H4 (cell line): ENCODE measurements at places on chromosomes 3 and 15. TPM values are rescaled to one million over a fixed set of nuclear protein-coding genes. Genes with fewer than 3 reads are reported as not detected.

GRCh38 chr3:136294176-136294575 is 44.0 kb downstream of the PCCB start:
- no peak for DNase-seq

DNA sequence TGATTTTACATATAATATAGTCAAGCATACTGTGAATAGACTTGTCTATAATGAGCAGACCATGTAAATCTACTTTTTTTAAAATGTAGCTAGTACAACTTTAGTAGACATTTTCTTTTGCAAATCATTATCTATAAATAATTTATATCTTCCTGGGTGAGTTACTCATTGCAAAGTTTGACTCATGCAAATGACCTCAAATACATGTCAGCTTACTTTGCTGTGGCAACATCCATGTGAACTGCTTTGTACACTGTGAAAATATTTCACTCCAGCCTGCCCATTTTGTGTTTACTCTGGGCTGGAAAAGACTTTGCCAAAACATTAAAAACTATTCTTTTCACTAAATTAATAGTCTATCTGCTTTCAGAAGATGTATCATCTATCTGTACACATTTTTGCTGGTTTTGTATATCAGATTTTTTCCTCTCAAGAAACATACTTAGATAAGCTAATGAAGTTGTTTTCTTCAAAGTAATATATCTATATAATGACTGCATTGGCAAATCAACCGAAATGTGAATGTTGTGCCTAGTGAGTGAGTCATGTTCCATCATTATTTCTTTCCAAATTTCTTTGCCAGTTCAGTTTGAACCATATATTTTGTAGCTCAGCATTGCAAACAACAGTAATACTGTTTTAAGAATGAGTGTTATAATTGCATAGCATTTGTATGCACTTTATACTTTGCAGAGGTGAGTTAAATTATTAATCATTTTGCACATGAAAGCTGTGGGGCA is 26.5 kb downstream of the IGSF10 start:
- DNase-seq: peak; percentile 52

GRCh38 chr15:69780981-69781380 is 316.7 kb downstream of the TLE3 start:
- DNase-seq: no peak

DNA sequence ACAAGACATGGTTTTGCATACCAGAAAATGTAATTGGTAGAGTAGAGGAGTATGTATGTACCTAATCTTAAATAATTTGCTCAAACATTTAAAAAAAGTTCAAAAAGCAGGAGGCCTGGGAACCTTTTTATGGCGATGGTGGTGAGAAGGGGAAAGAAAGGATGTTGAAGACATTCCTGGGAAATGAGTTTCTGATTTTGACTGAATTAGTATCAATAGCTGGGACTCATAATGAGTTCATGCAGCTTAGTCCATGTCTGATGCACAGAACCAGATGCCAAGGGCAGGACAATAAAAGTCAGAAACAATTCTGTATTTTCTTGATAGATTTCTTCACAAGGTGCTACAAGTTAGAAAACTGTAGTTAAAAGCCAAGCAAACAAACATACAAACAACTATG is 395.3 kb downstream of the GAP43 start:
- DNase-seq: no peak

DNA sequence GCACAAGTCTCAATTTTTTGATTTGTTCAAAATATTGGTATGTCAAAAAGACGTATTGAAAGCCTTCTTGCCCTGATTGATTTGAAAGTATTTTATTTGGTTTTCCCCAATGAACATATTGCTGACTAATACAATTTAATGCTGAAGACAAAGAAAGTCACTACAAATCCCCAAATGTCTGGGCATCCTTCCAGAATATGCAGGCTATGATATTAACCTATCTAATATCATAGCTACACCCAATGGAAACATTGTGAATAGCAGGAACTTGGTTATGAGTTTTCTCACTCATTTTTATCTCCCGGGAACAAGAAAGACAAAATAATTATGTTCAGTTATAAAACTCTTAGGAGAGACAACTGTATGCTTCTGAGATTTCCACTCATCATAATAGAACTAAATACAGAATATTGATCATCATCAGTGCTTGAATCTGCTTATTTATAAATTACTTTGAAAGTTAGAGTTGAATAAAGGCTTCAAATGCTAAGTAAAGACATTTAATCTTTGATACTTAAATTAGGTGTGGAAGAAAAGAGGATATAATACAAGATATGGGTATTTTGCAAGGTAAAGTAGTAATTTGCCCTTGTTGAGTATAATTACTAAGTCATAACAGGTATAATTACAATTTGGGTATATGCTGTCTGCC is 483.9 kb downstream of the RBMS3 start:
- peak; percentile 37 for DNase-seq

GRCh38 chr3:90184861-90185260 is 1077.4 kb downstream of the EPHA3 start:
- DNase-seq: peak; percentile 42

GRCh38 chr3:23767546-23767945 is 38.2 kb upstream of the UBE2E1 start:
- DNase-seq: no peak

GRCh38 chr3:144058713-144059112 is 87.1 kb downstream of the DIPK2A start:
- no peak for DNase-seq

GRCh38 chr15:41501931-41502794 is 8.5 kb downstream of the ITPKA start:
- DNase-seq: no peak

- DNase-seq: no peak
Measured at GRCh38 chr15:66153549-66154415, 99.8 kb downstream of the MEGF11 start.

- no peak for DNase-seq
Measured at GRCh38 chr3:124748560-124749198, 18.4 kb downstream of the UMPS start.

DNA sequence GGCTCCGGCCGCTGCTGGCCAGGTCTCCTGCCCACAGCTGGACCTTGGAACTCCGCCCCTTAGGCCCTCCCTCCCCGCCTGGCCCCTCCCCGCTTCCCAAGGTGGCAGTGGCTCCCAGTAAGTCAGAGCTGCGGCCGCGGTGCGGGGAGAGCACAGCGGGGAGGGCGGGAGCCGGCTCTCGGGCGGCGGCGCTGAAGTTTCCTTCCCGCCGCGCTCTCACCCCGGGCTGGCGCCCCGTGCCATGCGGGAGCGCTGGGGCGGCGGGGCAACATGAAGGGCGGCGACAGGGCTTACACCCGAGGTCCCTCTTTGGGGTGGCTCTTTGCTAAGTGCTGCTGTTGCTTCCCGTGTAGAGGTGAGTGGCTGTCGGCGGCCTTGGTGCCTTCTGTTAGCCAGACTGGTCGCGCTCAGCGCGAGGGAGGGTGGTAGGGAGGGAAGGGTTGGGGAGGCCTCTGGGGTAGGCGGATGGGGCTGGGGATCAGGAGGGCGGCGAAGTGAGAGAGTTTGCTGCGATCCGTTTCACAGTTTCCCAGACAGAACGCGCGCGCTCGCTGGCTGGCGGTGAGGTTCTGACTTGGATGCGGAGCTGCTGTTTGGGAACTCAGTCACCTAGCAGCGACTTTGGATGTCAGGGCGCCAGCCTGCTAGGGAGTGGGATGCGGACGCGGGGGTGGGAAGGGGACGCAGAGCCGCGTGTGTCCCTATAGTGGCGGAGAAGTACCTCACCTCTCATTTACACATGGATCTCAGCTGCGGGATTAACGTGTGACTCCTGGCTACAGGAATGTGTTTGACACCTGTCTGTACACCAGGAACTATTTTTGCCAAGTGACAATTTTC is 145.5 kb upstream of the UMPS start:
- peak; percentile 33 for DNase-seq

DNA sequence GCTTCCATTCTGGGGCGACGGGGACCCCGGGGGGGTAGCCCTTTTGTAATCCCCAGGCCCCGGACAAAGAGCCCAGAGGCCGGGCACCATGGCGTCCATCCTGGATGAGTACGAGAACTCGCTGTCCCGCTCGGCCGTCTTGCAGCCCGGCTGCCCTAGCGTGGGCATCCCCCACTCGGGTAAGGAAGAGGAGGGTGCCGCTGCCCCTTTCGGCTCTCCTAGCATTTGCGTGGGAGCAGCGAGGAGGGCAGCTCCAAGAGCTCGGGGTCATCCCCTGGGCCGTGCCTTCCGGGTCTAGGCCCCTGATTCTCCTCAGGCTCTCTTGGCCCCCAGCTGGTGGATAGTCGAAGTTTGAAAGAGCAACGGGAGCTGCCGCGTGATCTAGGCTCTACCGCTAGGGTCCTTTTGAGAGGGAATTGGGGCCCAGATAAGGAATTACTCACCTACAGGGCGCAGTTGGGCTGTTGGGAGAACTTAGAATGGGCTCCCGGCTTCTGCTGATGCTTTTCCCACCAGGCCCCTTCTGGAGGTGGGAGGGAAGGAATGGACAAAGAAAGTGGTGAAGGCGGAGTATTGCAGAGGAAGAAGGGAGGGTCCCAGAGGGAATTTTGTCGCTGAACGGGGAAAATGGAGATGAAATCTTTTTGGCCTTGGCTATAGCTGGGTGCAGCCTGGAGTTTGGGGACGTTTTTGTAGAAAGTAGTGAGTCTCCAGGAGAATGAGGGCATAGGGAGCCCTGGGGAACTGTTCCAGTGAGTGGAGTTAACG is 615 bp downstream of the VPS18 start:
- peak; percentile 63 for DNase-seq

DNA sequence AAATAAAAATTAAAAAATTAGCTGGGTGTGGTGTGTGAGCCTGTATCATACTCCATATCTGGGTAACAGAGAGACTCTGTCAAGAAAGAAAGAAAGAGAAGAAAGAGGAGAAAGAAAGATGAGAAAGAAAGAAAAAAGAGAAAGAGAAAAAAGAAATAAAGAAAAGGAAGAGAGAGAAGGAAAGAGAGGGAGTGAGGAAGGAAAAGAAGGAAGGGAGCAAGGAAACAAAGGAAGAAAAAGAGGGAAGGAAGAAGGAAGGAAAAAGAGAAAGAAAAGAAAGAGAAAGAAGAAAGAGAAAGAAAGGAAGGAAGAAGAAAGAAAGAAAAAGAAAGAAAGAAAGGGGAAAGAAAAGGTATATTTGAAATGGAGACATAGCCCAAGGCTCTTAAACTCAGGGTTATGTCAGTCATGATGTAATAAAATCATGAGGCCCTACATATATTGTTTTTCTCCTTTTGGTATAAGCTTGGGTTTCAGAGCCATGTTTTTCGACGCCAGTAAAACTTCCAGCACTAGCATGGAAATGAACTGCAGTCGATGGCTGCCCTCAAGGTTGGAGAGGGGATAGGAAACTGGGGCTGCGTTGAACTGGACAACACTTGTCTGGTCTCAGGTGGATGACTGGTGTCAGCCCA is 38.0 kb upstream of the RFTN1 start:
- DNase-seq: no peak

- no peak for DNase-seq
Measured at GRCh38 chr3:195849322-195850074, 37.8 kb upstream of the MUC4 start.

DNA sequence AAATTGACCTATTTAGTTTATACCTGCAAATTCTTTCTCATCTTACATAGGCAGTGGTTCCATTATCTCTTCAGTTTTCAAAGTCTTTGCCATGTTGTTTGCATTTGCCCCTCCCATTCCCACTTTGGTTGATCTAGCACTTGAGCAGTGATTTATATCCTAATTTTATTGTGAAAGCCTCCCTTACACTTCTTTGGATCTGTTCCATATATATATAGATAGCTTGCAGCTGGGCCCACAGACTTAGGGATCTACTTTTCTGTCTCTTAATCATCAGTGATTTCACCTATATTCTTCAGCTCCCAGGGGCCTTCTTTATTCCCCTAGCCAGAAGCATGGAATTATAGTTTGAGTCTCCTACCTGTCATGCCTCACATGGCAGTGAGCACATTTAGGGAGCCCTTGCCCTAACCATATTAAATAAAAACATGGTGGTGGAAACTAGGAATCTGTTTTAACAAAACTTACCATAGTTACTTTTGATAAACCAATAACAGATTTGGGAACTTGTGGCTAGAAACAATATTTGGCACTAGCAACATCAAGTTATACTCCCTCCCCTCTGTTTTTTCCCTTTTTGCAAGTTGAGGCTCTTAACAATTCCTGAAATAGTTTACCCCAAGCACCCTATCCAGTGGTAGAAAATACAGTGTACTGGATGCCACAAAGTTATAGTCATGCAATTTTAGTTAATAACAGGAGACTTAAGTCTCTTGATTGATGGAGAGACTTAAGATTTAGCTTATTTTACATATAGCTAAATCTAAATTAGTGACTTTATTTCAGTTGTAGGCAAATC is 41.7 kb downstream of the ARIH1 start:
- no peak for DNase-seq

DNA sequence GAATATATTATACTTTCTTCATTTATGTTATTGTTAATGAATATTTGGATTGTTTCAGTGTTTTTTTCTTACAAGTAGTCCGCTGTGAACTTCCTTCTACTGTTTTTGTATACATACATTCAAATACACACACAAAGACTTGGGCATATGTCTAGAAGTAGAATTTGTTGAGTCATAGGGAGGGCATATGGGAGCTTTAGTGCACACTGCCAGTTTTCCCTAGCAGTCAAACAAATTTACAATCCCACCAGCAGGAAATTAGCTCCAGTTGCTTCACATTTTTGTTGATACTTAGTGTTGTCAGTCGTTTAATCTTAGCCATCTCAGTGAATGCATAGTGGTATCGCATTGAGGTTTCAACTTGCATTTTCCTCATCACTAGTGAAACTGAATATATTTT is 492.3 kb downstream of the DIPK2A start:
- peak; percentile 63 for DNase-seq

DNA sequence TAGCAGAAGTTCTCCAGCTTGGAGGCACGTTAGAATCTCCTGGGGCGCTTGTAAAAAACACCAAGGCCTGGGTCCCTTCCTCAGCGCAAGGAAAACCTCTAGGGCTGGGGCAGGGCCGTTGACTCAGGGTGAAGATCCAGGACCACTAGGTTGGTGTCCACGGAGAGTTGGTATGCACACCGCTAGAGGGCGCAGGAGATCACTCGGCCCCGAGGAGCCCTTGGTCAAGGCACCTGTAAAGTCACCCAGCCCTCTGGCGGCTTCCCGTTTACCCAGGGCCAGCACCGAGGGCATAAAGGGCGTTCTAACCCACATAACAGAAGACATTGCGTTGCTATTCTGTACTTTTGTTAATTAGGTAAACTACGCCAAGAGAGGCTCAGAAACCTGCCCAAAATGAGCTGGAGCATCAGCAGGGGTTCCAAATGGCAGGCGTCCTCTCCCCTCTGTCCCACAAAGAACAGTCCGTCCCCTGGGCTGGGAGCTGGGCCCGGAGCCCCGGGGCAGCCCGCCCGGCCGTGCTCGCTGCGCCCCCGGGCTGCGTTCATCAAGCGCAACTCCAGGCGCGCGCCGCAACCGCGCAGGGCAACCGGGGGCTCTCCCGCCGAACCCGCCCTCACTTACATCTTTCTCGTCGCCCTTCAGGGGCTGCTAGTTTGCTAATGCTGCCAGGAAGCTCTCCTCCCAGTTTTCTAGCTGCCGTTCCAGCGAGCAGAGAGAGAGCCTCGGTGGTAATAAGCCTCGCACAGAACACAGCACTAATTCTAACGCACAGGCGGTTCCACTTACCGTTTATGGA is 332.1 kb downstream of the ARRDC4 start:
- peak; percentile 22 for DNase-seq

Gene MAGI1
- total RNA-seq: 0.93 and 1.4 TPM in 2 replicates

Gene CLDN18
- total RNA-seq: not detected in 2 replicates

Gene GUCA1C
- total RNA-seq: not detected in 2 replicates

Gene AHSG
- not detected in 2 replicates for total RNA-seq

Gene ROBO2
- total RNA-seq: 7.5 and 9.9 TPM in 2 replicates

Gene INKA1
- 0.68 and 2.1 TPM in 2 replicates for total RNA-seq

Gene MITF
- 5.1 and 5.8 TPM in 2 replicates for total RNA-seq

Gene SIAH2
- total RNA-seq: 25.1 and 27.6 TPM in 2 replicates

Gene GPR62
- total RNA-seq: not detected in 2 replicates
